Activated CD8-positive, alpha-beta memory T cell treated with anti-CD3 and anti-CD28 coated beads, Interleukin-2, amount 10 ng/mL, durations not matched to agents 7 days and 5 days (primary cell): ENCODE measurements at places on chromosomes 6 and 20. TPM values are rescaled to one million over a fixed set of nuclear protein-coding genes. Genes with fewer than 3 reads are reported as not detected.

GRCh38 chr20:37729452-37729851 is 35.6 kb downstream of the CTNNBL1 start:
- peaks cover 20% of the 10 kb centered on the region for H3K36me3 ChIP-seq
- no peaks in the 10 kb centered on the region for H3K27me3 ChIP-seq
- DNase-seq, result no peak

DNA sequence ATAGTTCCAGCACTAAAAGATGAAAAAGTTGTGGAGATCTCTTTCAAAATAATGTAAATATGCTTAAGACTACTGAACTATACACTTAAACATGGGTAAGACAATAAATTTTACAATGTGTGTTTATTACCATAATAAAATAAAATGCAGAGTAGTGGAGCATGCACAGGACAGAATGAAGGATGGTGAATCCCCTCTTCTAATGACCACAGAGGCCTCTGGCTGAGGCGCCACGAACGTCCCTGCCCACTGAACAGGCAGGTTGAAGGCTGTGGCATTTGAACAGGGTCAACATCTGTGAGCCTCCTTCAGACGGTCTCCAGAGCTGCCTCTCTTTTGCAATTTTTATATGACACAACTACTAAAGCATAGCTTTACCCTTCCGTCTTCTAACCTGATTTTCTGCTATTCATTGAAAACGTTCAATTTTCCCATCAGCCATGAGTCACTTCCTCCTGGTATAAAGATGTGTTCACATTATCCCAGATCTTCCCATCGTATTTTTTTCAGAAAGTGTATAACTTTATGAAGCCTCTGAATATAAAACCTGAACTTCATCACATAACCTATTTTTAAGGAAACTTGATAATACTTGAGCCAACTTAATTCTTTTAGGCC is 37.8 kb downstream of the ADGRF4 start:
- H3K36me3 ChIP-seq, result no peaks in the 10 kb centered on the region
- DNase-seq, result no peak
- peaks cover 9% of the 10 kb centered on the region for H3K27me3 ChIP-seq
- H3K4me1 ChIP-seq, result no peaks in the 10 kb centered on the region

The SYNDIG1 gene
- total RNA-seq, result not detected

The BFSP1 gene
- total RNA-seq, result 3.2 TPM

The CASS4 gene
- total RNA-seq, result 10.9 TPM

DNA sequence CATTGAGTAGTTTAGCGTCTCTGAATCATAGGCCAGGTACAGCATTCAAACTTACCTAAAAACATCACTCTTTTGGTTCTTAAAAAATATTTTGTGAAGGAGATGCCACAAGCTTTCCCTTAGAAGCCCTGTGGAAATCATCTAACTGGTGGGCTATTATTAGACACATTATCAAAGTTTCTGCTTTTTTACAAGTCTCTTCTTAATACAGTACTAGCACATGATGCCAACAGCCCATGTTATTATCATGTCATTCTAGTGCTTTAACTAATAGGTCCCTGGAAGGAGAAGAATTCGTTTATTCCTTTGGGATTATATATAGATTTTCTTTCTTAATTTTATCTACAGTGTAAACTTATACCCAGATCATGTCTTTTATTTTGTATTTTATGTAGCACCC is 146.0 kb upstream of the PTPRK start:
- no peaks in the 10 kb centered on the region for H3K36me3 ChIP-seq
- H3K4me3 ChIP-seq, result no peak overlapping the region
- DNase-seq, result no peak
- H3K27ac ChIP-seq, result no peak overlapping the region

- DNase-seq, result no peak
- H3K27me3 ChIP-seq, result peaks cover 4% of the 10 kb centered on the region
- no peaks in the 10 kb centered on the region for H3K36me3 ChIP-seq
- no peak within 1 kb of the TSS for H3K27ac ChIP-seq
- H3K4me1 ChIP-seq, result peaks cover 10% of the 10 kb centered on the region
- peak within 1 kb of the TSS; percentile 29 for H3K4me3 ChIP-seq
Measured at GRCh38 chr20:13008761-13009681, at the start of gene SPTLC3. TSS of gene SPTLC3 (plus strand) at chr20:13008972. CDS start at chr20:13009268, 296 bp downstream.

DNA sequence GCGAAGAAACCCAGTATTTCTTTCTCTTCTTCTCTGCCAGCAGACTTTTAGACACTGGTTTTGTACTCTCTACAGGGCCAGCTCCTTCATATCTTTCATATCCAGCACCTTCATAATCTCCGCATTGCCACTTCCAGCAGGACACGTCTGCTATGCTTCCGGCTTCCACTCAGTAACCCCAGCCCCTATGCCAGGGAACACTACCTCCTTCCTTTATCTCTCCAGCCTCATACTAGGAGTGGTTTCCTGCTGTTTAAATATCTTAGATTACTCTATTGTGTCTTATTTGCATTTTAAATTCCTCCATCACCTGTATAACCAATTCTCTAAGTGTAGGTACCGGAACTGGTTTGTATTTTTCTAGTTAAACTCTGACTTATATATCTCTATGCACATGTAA is 667.8 kb upstream of the ID4 start:
- no peak overlapping the region for H3K4me3 ChIP-seq
- H3K36me3 ChIP-seq, result no peaks in the 10 kb centered on the region
- no peak overlapping the region for H3K27ac ChIP-seq
- H3K27me3 ChIP-seq, result no peaks in the 10 kb centered on the region
- H3K4me1 ChIP-seq, result no peaks in the 10 kb centered on the region

The FOXQ1 gene
- not detected for total RNA-seq
